Small intestine (tissue), 16 donors: ENCODE measurements at places on chromosomes 3 and 15. TPM values are rescaled to one million over a fixed set of nuclear protein-coding genes. Genes with fewer than 3 reads are reported as not detected.

DNA sequence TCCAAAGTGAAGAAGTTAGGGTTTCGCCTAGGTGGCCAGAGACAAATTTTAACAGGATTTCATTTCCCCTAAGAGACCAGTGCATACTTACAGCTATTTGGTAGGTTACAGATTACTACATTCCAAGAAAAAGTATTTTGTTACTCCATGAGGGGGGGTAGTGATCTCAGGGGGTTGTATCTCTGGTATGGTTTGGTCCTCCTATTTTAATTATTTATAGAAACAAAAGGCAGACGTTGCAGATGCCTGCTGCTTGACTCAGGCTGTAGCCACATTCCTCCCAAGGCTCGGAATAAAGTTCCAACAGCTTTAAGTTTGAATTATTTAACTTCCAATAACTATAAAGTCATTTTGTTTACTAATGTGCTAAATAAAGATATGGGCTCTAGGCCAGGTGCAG lies 1.3 kb upstream of the TRIM59 start:
- no peak for DNase-seq

CPNE9 gene
- not detected for polyA plus RNA-seq

SST gene
- 198 TPM for polyA plus RNA-seq

DNA sequence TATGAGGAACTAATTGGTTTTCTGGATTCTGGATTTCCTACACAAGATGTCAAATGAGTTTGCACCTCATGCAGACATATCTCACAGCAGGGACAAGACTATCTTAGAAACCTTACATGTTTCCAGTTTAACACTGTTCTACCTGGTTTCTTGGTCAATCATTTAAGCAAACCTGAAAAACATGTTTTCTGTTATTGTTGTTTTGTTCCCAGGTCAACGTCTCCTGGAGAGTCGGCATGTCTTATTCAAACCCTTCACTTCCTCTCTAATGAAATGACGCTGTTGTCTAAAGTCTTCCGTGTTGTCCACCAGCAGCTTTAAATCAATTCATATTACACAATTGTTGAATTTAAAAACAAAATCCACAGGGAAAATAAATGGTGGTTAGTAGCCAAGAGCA lies 150.9 kb downstream of the CNTN3 start:
- DNase-seq: no peak

DNA sequence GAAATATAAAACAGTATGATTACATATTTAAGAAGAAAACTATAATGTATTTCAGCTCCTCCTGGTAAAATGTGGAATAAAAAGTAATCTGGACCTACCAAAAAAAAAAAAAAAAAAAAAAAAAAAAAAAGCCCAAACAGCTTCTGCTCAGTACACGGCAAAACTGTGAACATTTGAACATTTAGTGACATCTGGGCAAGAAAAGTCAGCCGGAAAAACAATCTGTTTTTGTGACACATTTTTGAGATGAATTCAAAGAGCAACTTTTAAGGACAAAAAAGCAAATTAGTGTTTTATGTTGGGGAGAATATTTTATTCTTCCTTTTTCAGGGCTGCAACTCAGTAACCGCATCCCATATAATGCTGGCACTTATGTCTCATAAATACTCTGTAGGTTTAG lies 649.7 kb upstream of the KCNMB2 start:
- no peak for DNase-seq

EFHB gene
- not detected for polyA plus RNA-seq

GRCh38 chr3:170414202-170414663 lies 4.4 kb upstream of the CLDN11 start:
- DNase-seq: peak; percentile 71

GRCh38 chr3:10968401-10968800 lies 24.1 kb upstream of the SLC6A1 start:
- DNase-seq: no peak

- DNase-seq: peak; percentile 83
Observed at GRCh38 chr3:48429960-48430707, at the start of gene PLXNB1. TSS of gene PLXNB1 (minus strand) at chr3:48430086. CDS start at chr3:48424611, 5,475 bp downstream.
